NCI-H1092 treated with DMSO at 0.1 percent for 48 hours (cell line): ENCODE measurements at places on chromosomes 13 and 19.

- no peak for DNase-seq
These were observed 192.9 kb downstream of the DIAPH3 start for GRCh38 chr13:59970847-59971246.

DNA sequence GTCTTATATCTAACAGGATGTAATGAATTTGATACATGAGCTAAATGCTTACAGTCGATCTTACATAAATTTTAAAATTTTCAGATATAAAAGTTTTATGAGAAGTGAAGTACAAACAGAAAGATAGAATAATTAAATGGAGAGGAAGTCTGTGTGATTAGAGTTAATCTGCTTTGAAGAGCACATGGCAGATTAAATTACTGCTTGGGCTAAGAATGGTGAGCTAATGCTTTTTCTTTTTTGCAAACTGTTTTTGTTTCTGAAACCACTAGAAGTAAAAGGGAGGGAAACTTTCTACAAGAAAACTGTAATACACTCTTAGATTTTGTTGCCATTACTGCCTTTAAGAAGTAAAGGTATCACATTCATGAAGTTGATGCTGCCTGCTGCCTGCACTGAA is 96.3 kb upstream of the SPRY2 start:
- DNase-seq: no peak

DNA sequence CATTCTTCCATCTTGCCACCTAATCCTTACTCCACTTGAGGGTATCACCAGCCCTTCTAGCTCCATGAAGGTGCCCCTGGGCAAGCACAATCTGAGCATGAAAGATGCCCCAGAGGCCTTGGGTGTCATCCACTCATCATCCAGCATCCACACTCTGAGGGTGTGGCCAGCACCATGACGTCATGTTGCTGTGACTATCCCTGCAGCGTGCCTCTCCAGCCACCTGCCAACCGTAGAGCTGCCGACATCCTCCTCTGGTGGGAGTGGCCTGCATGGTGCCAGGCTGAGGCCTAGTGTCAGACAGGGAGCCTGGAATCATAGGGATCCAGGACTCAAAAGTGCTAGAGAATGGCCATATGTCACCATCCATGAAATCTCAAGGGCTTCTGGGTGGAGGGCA is 3.1 kb upstream of the KLK3 start:
- no peak for DNase-seq

GRCh38 chr13:97802213-97802612 is 151.3 kb upstream of the IPO5 start:
- no peak for DNase-seq

DNA sequence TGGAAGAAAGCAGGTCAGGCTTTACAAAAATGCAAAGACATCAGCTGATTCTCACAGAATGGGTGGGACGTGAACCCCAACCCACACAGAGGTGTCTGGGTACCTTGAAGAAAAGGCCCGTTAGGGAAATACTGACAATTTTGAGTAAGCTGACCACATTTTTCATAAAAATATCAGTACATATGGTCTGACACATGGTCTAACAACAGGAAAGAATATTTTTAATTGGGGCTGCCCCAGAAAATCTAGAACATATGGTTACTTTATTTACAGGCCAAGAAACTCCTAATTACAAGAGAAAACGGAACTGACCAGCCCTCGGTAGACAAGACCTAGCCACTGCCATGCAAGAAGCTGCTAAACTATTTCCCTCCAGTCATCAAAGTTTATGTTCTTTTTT is 48.7 kb upstream of the ITM2B start:
- no peak for DNase-seq

GRCh38 chr13:84962141-84962750 is 837.0 kb downstream of the SLITRK6 start:
- no peak for DNase-seq

- peak; percentile 30 for DNase-seq
These were observed 1.2 kb upstream of the CCDC124 start for GRCh38 chr19:17931532-17932191.
